ENCODE measurements at places on chromosomes 2 and 18. TPM values are rescaled to one million over a fixed set of nuclear protein-coding genes. Genes with fewer than 3 reads are reported as not detected.

Gene PPP1R1C
- not detected for total RNA-seq

Gene PLB1
- total RNA-seq, result 2.7 TPM

Gene LCT
- total RNA-seq, result not detected

Gene CYP27A1
- 10.5 TPM for total RNA-seq

Gene HJURP
- 1.1 TPM for total RNA-seq

Gene PSMA8
- total RNA-seq, result not detected

Gene NPPC
- not detected for total RNA-seq

Gene LYG1
- 0.09 TPM for total RNA-seq

Gene COL6A3
- 1,372 TPM for total RNA-seq

Gene CD207
- not detected for total RNA-seq

Gene GULP1
- total RNA-seq, result 42.7 TPM

Gene MPV17
- total RNA-seq, result 92.8 TPM

Gene IL1RL1
- total RNA-seq, result 4.9 TPM
